ENCODE measurements at places on chromosomes 1 and 21. TPM values are rescaled to one million over a fixed set of nuclear protein-coding genes. Genes with fewer than 3 reads are reported as not detected.

DNA sequence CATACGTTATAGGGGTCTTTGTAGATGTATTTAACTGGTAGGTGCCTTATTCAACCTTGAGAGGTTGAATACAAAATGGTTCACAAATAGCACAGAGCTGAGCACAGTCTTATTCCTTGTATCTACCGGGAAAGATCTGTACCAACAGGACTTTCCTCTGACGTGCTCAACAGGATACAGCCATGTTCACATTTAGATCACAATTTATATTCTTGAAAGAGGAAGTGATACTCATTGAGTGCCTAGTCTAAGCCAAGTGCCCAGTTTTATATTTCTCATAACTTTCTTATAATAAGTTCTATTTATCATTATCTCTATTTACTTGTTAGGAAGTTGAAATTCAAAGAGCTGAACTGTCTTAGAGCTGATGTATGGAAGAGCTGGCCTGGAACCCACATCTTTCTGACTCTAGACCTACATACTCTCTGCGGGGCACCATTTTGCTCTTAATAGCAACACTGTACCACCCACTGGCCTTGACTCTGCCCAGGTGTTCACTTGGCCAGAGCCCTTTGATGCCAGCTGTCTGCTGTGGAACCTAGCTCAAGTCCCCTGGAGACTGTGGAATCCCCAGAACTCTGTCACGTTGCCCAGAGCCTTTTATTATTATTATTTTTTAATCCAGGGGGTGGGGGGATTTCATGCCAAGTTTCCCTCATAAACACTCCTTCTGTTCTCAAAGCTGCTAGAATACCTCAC, 156.2 kb downstream of the TPR start:
- no peak for DNase-seq

DNA sequence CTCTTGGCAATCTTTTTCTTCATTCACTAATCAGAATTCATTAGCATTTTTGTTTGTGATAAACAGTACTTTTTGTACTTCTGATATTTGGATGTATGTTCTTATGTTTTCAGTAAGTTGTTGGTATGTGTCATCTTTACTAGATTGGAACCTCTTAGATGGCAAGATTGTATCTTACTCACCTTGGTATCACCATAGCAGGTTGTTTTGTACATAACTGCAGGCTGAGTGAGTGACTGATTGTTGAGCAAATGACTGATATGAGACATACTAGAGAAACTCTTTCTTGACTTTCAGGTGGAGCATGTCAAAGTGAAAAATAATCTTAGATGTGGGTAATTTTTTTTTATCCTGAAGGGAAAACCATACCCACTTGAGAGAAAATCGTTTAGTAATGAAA, 173.7 kb downstream of the CLEC20A start:
- peak; percentile 47 for DNase-seq

- no peak for DNase-seq
Observed at GRCh38 chr1:29924017-29924431, 687.7 kb downstream of the PTPRU start.

DNA sequence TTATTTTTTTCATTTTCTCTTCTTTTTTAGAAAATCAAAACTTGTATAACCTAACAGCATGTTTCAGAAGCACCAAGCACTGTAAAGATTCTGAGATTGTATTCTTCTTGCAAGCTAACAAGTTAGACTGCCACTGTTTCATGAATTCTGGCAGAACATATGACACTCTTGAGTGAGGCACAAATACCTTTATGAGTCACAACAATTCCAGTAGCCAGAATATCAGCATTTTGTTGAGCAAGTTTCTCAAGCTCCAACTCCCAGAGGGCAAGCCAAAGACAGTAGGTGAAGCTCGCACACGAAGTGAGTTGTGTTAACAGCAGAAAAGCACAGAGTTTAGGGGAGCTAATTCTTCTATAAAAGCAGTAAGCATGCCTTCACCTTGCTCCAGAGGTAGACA, 268.8 kb upstream of the NCAM2 start:
- no peak for DNase-seq

GRCh38 chr1:66350001-66350547, 183.9 kb upstream of the SGIP1 start:
- DNase-seq = peak; percentile 69

- no peak for DNase-seq
Observed at GRCh38 chr1:111625276-111625675, 5.7 kb downstream of the RAP1A start.

DNA sequence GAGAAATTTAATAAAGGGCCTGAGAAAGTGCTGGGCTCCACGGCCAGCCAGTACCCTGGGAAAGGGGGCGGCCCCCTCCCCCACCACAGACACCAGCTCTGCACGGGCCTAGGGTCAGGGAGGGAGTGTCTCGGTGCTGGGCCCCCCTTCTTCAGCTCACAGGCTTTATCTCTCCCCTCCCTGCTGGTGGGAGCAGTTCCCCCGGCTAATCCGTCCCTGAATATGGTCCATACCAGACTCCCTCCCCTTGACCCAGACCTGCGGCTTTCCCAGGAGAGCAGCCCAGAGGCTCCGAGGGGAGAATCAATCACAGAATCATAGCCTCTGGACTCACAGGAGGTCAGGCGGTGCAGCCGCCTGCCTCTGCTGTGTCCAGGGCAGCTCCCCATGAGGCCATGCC, 26.0 kb upstream of the RSPO1 start:
- no peak for DNase-seq

DNA sequence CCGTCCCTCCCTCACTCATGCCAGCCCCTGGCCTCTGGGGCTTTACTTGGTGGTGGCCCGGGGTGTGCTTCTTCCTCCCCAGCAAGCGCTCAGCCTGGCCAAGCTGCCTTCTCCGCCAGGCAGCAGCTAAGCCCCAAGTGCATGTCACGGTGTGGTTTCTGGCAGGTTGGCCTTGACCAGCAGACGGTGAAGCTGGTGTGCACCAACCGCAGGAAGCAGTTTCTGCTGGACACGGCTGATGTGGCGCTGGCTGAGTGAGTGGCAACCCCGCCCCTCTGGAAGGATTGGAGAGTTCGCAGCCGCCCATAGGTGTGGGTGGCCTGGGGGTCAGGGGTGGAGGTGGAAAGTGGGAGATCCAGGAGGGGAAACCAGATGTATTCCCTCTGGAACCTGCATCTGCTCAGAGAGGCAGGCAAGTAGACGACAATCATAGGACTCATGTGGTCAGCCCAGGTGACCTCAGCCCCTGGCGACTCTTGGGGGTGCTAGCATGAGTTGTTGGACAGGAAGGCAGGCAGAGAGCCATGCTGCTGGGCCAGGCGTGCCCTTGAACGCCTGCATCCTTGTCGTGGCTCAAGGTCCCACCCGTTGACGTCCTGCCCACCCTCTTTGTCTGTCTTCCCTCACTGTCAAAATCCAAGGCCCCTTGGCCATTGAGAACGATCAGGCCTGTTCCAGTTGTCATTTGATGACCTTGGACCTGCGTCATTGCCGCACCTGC, 7.0 kb upstream of the SLC25A34 start:
- DNase-seq = no peak

DNA sequence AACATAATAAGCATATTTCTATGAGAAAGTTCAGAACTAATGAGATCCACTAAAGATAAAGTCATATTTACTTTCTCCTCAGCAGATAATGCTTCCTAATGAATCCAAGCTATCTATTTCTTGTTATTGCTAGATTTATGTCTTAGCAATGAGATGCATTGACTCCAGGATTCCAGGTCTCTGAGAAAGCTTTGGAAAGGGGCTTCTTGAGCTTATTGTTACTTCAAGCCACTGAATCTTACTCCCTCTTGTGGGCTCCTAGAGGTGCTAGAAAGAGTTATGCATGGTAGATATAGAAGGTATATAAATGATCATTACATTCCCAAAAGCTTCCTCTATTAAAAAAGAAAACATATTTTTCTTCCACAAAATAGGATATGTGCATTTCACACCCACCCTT, 246.4 kb upstream of the ADAMTS5 start:
- peak; percentile 45 for DNase-seq

GRCh38 chr1:30966690-30967369, 58.3 kb upstream of the SDC3 start:
- DNase-seq = peak; percentile 80

GRCh38 chr21:33668180-33668579, 25.9 kb downstream of the ITSN1 start:
- no peak for DNase-seq

DNA sequence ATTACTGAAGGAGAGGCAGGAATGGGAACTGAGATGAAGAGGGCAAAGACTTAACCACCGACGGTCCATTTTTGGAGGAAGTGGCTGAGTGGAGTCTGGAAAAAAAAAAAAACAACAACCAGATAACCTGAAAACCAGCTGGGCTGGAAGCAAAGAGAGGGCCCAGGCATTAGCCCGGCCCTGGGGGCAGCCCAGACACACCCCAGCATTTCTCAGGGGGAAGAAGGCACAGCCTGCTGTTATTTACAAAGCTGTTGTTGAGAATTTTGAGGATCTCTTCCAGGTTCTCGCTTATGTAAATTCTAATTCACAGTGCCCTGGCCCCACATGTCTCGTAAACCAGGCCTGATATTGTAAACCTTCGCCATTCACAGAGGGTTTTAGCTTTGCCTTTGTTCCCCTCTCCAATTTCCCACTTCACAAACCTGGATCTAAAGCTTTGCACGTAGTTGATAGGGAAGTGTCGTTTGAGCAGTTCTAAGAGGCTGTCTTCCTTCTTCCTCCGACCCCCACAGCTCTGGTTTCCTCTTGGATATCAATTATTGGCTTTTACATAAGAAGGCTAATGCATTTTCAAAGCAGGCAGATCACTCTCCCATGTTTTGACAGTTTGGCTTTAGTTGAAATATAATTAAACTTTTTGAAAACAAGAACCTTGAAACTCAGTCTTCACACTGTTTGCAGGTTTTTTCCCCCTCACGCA, 161.8 kb upstream of the IRF2BP2 start:
- no peak for DNase-seq

GRCh38 chr1:47769295-47769694, 227.9 kb downstream of the TRABD2B start:
- DNase-seq = no peak

S100A14 gene
- 52.3 TPM for total RNA-seq

OLIG2 gene
- total RNA-seq = not detected

CBR3 gene
- 3.3 TPM for total RNA-seq

BNIPL gene
- 0.40 TPM for total RNA-seq

BLACAT1 gene
- 1.0 TPM for total RNA-seq

NBPF4 gene
- total RNA-seq = not detected

NMNAT1 gene
- total RNA-seq = 31.7 TPM

LYPD8 gene
- total RNA-seq = 2.6 TPM

RXFP4 gene
- not detected for total RNA-seq

RHD gene
- not detected for total RNA-seq

CNTN2 gene
- not detected for total RNA-seq
